ENCODE measurements at places on chromosomes 11 and 22.

GRCh38 chr11:118886681-118887111, 3.0 kb downstream of the CXCR5 start:
- no peak for DNase-seq

- DNase-seq, result no peak
Measured at GRCh38 chr11:67663532-67664212, 10.8 kb downstream of the ALDH3B2 start.

DNA sequence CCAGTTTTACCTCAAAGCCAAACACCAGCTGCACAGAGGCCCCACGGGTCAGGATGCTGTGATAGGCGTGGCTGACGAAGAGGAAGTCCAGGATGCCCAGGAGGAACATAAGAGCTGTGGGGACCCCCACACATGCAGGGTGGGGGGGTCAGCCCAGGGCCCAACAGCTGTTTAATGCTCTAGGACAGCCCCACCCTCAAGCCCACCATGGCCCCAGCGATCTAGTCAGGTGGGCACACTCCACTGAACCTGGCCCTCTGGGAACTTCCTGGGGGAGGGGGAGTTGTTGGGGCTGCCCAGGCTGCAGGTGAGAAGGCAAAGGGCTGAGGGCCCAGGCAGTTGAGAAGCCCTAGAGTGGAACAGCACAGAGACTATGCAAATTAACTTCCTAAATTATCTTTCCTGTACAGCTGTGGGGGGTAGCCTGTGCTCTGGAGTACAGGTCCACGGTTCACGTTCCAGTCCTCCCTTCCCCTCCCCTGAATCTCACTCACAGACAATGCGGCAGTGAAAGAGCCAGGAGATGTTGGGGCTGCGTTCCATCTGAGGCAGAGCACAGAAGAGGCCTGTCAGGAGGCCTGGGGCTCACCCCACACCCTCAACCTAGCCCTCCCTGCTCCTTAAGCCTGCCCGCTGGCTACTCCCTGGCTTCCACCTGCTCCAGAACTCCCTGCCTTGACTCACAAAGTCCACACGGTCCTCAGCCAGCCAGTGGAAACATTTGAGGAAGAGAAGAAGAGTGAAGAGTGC, 1.9 kb downstream of the SYVN1 start:
- DNase-seq, result no peak

- no peak for DNase-seq
Measured at GRCh38 chr11:69215216-69215615, 59.5 kb downstream of the SMIM38 start.

DNA sequence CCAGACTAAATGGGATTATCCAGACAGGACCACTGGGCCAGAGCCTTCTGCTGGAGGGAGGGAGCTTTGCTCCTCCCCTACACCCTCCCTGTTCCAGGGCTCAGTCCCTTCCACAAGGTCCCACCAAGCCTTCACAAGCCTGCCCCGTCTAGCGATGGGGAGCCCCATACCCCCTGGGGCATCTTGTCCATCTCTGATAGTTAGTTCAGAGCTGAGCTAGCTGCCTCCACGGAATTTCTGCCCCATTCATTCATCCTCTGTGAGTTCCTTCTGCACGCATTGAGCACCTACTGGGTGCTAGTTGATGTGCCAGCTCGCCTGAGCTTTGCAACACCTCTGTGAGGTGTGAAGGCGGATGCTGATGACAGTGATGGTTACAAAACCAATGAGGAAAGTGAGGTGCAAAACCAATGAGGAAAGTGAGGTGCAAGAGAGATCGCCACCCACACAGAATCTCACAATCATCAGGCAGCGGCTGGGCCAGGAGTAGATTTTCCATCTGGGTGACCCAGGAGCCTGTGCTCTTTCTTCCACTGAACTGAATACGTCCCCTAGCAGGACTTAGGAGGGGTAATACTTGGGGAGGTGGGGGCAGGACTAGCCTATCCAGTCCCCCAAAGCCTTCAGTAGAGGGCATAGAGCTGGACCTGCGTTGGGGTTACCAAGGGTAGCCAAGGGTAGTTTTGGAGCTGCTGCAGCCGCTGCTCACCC, 21.5 kb upstream of the CBX7 start:
- no peak for DNase-seq
